Camera-type eye (tissue), 1 donor: ENCODE measurements at places on chromosomes 2 and 18. TPM values are rescaled to one million over a fixed set of nuclear protein-coding genes. Genes with fewer than 3 reads are reported as not detected.

The HOXD13 gene
- not detected for total RNA-seq

The EMILIN1 gene
- total RNA-seq = 72.2 TPM

The HAUS1 gene
- total RNA-seq = 49.5 TPM

The PREPL gene
- total RNA-seq = 143 TPM

The SAG gene
- total RNA-seq = 16.7 TPM
